ENCODE measurements at places on chromosomes 5 and 9.

DNA sequence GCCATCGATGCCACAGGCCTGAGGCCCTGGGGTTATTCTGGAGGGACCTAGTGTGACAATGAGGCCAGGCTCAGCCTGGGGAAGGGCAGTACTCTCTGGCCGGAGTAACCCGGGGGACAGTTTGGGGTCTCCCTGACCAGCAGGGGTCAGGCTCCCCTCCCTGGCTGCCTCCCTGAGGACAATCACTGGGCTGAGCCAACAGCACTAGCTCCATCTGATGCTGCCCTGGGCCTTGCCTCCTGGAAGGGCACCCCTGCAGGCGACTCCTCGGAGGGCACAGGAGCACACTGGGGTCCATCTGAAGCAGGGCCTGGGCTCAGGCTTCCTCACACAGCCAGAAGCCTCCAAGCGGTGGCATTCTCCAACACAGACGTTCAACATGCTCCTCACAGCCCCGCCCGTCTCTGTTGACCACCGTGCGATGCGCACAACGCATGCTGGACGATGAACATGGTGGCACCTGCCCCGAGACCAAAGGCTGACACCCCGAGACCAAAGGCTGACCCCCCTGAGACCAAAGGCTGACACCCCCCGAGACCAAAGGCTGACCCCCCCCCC lies 68.3 kb downstream of the ADAMTS2 start:
- DNase-seq = no peak

GRCh38 chr5:72036951-72037350 lies 70.3 kb upstream of the MAP1B start:
- no peak for DNase-seq

DNA sequence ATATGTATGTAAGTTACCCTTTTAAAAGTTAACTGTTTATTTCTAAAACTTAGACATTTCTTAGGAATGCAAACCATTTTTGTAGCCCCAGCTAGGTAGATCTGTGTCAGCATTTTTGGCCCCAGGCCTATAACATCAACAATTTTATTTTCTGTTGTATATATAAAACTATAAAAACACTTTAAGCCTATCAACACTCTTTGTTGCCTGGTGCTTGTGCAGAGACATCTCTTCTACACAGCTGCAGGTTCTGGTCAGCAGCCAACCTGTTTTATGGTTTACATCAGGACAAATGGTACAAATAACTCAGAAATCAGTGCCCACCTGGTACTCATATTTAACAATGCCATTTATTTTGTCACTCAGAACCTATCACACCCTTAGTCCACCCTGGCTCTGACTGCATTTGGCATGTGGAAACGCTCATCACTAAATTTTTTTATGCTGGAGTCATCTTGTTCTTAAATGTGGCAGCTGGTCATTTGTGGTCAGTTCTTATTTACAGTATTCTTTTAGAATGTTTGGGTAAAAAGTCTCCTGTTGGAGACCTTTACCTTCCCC lies 173.4 kb downstream of the DNAH5 start:
- no peak for DNase-seq

DNA sequence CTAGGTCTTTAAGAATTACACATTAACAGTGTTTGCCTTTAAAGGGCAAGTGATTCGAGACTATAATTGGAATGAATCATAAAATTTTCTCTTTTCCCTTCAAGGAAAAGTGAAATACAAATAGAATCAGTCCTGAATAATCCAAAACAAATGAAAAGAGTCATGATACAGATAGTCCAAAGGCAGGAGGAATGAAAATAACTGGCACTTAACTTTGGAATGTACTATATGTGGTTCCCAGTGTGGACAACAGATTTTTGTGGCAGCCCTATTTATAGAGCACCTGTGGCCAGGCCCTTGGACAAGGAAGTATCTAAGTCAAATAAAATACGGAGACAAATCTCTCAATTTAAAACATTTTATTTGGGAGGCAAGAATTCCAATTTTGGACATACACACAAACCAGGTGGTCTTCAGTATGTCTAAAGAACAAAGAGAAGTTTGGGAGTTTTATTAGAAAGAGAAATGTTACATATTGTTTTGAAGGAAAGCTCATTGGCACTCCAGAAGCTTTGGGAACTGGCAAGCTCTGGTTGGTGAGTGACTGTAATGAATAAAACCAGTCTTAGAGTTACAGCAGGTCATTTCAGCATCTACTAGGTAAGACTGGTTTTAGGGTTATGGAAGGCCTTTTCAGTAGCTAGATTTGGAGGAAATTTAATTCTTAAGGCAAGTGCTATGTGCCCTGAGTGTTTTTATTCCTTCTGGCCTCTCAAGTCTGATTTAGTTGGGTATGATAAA lies 116.0 kb upstream of the PAM start:
- DNase-seq = no peak

DNA sequence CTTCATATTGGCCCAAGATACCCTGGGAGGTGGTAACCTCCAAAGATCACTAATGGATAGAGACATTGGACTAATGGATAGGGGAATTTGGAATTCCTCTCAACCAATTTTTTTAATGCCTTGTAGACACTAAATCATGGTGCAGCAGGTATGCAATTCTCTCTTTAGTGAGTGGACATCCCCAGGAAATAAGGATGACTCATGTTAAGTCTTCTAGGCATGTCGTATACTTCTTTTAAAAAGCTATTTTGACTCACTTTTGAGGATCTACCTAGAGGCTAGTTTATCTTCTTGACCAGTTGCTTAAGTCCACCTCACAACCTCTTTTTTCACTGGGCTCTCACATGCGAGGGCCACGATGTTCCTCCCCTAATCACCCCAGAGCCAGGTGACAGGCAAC lies 211.6 kb upstream of the CDH12 start:
- DNase-seq = no peak

DNA sequence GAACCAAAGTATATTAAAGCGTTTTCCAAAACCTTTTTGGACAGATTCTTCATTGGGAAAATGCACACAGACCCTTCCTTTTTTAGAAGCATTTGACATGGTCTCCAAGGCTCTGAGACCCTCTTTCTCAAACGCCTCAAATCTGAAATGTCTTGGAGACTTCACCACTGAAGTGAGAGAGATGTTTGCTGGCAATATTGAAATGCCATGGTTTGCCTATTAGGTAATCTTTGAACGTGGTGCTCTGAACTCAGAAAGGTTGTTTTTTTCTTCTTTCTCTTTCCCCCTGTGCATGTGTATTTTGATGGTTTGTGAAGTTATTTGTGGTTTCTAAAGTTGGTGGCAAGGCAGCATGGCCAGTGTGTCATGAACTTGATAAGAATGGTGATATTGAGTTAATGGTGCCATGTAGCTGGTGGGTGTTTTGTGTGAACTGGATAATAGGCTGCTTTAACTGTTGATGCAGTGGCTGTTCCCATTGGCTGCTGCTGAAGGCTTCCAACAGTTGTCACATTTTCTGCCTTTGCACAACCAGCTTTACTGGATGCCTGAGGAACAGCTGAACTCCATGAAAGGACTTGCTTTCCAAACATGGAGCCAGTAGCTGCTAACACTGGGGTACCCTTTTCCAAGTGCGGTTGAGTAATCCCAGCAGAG lies 1.7 kb downstream of the PALM2AKAP2 start:
- DNase-seq = no peak

DNA sequence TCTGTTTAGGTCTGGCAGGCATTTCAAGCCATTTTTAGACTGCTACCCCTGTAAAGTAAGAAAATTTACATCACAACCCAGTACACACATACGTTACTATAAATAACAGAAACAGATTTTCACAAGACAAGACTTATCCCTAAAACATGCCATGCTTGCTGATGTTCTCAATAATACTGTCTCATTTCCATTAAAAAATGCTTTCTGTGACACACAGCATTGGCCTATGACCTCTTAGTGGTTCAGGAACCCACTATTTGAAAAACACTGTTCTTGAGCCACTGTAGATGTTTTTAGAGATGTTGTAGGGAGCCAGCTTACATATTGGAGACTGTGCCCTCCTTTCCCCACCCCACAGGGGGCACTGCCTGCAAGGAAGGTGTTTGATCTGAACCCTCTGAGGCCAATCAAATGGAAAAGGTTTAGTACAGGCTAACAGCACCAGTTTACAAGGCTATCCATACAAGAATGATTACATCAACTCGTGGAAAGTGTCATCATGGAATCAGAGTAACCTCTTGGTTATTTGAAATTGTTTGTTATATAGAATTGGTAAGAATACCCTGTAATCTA lies 30.8 kb downstream of the ZSWIM6 start:
- DNase-seq = no peak

- DNase-seq = no peak
These were observed 11.8 kb upstream of the ADAMTS2 start for GRCh38 chr5:179357031-179357430.

DNA sequence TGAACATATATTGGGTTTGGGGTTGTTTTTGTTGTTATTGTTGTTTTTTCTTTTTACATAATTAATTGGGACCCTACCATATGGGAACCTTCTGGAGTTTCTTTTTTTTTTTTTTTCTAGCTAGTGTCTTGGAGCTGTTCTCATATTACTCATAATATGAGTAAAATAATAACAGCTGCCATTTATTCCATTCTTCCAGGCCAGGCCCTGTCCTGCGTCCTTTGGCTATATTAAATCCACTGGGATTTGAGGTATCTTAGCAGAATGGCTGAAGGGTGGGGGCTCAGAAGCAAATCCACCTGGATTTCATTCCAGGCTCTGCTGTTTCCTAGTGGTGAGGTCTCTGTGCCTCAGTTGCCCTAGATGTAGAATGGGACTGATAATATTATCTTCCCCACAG lies 47.2 kb upstream of the RPL26L1 start:
- no peak for DNase-seq

- DNase-seq = no peak
These were observed 12.2 kb upstream of the MIER3 start for GRCh38 chr5:56964173-56964572.

DNA sequence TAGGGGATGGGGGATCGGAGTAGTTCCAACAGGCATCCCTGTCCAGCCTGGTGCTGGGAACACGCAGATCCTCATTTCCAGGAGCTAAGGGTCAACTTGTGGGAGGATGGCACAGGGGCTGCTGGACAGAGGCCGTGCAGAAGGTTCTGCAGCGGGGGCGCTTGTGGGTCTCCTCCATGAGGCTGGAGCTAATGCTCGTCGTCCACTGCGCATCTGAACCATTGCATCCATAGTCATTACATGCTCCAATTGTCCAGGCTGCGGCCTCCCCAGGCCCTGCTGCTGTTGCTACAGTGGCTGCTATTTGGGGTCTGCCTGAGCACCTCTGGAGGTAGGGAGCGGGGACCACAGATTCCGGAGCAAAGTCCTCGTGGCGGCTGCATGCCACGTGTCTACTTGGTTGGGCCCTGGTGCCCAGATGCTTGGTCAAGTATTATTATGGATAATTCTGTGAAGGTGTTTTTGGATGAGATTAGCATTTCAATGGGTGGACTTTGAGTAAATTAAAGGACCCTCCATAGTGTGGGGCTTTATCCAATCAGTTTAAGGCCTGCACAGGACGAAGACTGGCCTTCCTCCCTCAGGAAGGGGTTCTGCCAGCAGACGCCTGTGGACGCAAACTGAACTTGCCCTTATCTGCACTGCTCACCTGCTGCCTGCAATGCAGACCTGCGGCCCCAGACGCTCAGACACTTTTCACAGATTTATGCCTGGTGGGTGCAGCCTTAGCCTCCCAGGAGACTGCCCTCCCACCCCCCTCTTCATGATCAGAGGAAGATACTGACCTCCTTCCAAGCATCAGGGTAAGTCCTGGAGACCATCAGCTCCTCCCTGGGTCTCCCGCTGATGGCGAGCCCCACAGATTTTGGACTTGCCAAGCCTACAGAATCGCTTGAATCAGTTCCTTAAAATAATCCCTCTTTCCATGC lies 127.5 kb upstream of the IRX4 start:
- no peak for DNase-seq

GRCh38 chr9:135334953-135335460 lies 144.6 kb upstream of the PPP1R26 start:
- no peak for DNase-seq

GRCh38 chr5:68077349-68077894 lies 138.1 kb upstream of the PIK3R1 start:
- no peak for DNase-seq

- DNase-seq = no peak
These were observed 12.4 kb downstream of the RAPGEF6 start for GRCh38 chr5:131622633-131623032.

DNA sequence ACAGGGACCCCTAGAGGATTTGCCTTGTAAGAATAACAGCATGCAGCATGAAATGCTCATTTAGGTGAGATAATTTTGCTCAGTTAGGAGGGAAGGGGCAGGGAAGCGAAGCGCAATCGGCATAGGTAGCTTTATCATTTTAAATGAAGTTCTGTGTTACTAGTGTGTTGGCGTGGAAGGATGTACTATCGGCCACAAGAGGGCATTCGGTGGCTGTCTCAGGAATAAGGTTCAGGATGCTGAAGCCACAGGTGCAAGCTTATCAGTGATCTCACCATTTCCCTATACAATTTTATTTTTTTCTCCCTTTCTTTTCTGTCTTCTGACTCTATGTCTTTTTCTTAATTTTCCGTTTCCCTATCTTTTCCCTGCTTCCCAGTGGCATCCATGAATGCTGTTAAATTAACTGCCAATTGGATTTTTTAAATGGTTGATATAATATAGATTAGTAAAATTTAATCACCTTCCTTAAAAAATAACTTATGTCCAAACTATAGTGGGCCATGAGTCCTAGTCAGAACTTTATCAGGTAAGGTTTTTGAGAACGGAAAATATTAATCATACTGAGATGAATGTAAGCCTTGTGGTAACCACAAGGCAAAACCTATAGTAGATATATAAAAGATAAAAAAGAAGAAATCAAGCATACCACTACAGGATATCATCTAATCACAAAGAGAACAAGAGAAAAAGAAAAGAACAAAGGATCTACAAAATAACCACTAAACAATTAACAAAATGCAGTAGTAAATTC lies 1.2 kb upstream of the INSL6 start:
- no peak for DNase-seq

DNA sequence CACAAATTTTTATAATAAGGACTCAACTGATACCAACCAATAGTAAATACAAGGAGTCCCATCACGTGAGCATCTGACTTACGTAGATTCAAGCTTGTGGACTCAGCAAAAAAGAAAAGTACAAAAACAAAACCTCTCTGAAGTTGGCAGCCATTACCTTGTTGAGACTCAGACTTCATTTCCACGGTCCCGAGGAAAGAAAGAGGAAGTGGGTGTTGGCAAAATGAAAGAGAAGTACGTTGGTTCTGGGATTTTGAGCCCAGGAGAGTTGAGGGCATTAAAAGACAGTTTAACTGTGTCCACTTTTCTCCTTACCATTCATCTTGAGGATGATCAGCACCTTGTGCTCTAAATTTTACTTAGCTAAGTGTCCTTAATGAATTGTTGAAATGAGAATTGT lies 26.7 kb downstream of the NCBP1 start:
- no peak for DNase-seq

Data from GM12892 (cell line).